NCI-H1105 treated with DMSO at 0.1 percent for 48 hours (cell line): ENCODE measurements at places on chromosomes 13 and 19.

- no peak for DNase-seq
These were observed 494.8 kb upstream of the SLITRK1 start for GRCh38 chr13:84377106-84377505.

- no peak for DNase-seq
These were observed 2.2 kb downstream of the C13orf46 start for GRCh38 chr13:113971471-113972231.

DNA sequence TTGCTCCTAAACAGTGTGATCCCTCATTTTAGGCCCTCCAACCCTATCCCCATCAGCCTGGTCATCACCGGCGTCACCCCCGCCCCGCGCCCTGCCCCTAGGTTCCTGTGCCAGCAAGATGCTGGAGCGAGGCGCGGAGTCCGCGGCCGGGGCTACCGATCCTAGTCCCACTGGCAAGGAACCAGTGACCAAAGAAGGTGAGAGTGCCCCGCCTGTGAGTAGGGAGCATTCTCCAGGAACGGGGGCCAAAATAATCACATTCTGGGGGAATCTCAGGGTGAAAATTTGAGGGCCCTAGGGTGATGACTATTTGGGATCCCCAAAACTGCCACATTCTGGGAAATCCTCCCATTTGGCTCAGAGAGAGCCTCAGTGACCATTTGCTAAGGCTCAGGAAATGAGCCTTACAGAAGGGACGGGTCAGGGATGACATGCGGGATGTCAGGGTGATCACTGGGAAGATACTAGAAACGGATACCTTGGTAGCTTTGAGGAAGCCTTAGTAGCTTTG, 1.4 kb downstream of the ZNF575 start:
- DNase-seq, result no peak

- no peak for DNase-seq
These were observed 63.4 kb downstream of the EFNB2 start for GRCh38 chr13:106471957-106472543.

- no peak for DNase-seq
These were observed 43.1 kb upstream of the AMER2 start for GRCh38 chr13:25215253-25215575.

- DNase-seq, result no peak
These were observed 1363.5 kb upstream of the PCDH20 start for GRCh38 chr13:62779161-62779560.

- no peak for DNase-seq
These were observed 313.5 kb downstream of the FOXO1 start for GRCh38 chr13:40352802-40353562.

- DNase-seq, result no peak
These were observed 6.0 kb upstream of the TM6SF2 start for GRCh38 chr19:19279062-19279612.

DNA sequence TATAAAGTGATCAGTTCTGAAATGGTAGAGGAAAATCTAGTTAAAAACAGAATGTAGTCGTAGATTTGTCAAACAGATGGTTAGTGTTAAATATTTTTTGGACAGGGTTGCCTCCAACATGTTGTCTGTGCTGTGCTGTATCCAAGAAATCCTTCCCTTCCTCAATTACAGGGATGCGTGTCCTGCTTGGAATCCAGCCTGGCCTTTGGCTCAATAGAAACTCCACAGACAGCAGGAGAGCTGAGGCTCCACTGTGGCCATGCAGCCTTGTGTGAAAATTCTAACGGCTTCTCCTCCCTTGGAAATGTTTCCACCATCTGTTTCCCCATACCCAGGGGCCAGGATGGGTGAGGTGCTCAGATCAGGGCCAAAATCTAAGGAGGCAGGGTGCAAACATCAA, 67.7 kb upstream of the USP29 start:
- no peak for DNase-seq

GRCh38 chr19:27672309-27673047, 1540.5 kb downstream of the UQCRFS1 start:
- no peak for DNase-seq

DNA sequence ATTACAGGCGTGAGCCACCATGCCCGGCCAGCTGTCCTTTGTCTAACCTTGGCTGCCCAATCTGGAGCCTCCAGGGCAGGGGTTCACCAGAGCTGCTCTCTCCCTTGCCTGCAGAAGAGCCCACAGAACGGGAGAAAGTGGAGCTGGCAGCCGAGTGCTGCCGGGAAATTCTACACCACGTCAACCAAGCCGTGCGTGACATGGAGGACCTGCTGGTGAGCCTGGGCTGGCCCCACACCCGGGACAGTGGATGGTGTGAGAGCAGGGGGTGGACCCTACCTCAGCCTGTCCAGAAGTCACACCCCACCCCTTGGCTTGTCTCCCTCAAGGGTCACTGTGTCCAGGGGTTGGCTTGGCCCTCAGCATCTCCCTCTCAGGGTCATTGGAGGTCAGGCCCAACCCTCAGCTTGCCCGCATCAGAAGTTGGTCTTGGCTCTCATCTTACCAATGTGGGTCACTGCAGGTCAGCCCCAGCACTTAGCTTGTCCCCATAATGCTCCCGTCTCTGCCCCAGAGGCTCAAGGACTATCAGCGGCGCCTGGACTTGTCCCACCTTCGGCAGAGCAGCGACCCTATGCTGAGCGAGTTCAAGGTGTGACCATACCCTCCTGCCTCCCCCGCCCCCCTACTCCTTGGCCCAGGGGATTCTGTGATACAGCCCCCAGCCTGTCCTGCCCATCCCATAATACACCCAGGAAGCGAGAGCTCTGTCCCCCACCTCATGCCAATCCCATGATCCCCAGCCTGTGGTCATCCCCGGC, 20.4 kb downstream of the ARHGEF1 start:
- no peak for DNase-seq

GRCh38 chr19:17673937-17674799, 14.0 kb downstream of the UNC13A start:
- no peak for DNase-seq

- no peak for DNase-seq
These were observed 38.4 kb downstream of the ACTN4 start for GRCh38 chr19:38685666-38686529.

DNA sequence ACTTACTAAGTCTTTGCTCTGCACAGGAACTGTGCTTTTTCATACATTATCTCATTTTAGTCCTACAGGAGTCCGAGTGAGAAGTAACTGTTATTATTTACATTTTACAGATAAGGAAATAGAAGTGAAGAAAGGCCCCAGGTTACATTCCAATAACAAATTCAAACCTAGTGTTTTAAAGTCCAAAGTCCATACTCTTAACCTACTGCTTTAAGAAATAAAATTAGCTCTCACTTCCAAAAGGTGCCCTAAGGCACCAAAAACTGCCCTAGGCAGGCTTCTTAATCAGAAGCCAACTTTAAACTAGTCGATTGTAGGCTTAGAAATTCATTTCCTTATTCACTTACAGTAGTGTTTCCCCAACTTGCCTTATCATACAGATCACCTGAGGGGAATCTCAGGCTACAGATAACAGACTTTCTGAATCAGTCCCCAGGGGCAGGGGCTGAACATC, 555.9 kb downstream of the DIAPH3 start:
- DNase-seq, result no peak

DNA sequence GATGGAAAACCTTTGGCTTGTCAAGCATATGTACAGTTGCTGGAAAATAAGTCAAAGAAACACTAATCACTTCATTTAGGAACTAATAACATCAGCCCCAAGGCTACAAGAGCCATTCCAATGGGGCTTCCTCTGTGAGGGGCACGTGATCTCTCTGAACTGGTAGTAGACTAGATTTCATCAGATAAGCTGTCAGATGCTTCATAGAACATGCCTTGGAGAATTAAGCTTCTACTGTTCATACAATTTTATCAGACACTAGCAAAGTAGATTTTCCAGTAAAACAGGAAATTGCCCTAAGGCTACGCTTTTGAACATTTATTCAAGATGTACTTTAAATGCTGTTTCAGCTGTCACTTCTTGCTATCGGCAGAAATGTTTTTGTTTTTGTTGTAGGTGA, 107.8 kb downstream of the EDNRB start:
- DNase-seq, result no peak

- no peak for DNase-seq
These were observed 865.2 kb upstream of the SLC10A2 start for GRCh38 chr13:103931331-103931845.

GRCh38 chr19:48671446-48671995, 1.3 kb downstream of the NTN5 start:
- no peak for DNase-seq

DNA sequence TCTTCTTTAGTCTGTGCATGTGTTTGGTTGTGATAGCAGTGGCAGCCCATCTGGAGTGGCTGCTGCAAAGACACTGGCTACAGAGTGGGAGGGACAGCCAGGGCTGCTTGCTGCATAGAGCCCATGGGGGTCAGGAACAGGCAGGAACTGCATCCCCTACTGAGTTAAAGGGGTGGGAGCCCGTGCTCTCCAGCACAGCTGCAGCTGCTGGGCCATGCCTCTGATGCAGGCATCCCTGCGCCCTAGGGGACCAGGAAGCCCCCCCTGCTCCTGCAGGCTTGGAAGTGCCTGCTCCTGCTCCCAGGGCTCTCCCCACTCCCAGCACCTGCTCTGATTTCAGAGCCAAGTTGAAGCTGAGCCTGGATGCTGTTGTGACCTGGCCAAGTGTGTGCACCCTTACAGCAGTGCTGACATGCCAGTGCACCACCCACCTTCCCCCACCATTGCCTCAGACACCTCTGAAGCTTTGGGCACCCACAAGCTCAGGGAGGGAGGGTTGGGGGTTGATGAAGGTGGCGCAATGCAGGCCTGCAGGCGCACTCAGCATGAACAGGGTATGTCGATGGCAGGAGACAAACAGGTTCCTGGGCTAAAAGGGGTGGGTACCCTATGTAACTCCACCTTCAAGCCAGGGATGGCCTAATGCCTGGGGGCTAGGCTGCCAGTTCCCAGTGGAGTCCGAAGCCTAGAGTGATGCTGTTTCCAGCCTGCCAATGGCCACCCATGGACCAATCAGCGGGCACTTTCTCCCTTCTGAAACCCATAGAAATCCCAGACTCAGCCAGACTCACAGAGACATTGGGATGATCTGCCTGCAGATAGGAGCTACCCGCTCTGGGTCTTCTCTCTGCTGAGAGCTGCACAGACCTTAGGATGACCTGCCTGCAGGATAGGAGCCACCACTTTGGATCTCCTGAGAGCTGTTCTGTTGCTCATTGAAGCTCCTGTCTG, 919.9 kb upstream of the MIR17HG start:
- DNase-seq, result peak; percentile 0

DNA sequence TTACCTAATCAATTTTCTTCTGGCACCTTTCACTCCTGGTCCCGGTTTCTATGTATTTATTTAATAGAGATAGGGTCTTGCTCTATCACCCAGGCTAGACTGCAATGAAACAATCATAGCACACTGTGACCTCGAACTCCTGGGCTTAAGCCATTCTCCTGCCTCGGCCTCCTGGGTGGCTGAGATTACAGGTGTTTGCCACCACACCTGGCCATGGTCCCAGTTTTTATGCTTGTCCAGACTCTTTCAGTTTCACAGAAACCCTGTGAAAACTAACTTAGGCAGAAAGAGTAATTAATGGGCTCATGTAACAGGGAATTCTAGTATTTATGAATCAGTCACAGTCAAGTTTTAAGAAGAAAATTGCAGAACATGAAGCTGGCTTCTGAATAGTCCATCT, 9.0 kb upstream of the STK24 start:
- DNase-seq, result no peak

- peak; percentile 69 for DNase-seq
These were observed 13.6 kb downstream of the LTBP4 start for GRCh38 chr19:40614622-40615411.

DNA sequence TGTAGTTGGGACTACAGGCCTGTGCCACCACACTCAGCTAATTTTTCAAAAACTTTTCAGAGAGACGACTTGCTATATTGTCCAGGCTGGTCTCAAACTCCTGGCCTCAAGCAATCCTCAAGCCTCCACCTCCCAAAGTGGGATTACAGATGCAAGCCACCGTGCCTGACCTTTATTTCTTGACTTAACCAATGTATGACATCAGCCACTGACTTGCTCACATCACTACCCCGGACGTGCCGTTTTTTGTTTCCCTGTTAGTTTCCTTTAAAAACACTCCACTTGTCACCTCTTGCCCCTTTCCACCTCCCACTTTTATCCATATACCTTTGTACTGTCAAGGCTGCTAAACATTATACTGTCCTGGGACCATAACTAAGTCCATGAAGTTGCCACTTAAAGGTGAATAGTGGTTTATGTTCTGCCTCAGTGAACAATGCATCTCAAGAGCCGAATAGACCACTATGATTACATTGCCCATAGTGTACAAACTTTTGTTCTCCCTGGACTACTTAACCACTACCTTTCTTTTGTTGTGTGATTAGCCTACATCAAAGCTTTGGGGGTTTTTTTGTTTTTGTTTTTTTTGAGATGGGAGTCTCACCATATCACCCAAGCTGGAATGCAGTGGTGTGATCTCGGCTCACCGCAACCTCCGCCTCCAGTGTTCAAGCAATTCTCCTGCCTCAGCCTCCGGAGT, 2.3 kb upstream of the EPHX3 start:
- no peak for DNase-seq

- DNase-seq, result no peak
These were observed 20.9 kb downstream of the TSC22D1 start for GRCh38 chr13:44555207-44555606.

DNA sequence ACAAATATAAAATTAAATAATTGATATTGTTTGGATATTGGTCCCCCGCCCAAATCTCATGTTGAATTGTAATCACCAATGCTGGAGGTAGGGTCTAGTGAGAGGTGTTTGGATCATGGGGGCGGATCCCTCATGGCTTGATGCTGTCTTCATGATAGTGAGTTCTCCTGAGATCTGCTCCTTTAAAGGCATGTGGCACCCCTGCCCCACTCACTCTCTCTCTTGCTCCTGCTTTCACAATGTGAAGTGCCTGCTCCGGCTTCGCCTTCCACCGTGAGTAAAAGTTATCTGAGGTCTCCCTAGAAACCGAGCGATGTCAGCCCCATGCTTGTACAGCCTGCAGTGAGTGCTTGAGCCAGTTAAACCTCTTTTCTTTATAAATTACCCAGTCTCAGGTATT, 248.2 kb downstream of the PCDH9 start:
- no peak for DNase-seq

DNA sequence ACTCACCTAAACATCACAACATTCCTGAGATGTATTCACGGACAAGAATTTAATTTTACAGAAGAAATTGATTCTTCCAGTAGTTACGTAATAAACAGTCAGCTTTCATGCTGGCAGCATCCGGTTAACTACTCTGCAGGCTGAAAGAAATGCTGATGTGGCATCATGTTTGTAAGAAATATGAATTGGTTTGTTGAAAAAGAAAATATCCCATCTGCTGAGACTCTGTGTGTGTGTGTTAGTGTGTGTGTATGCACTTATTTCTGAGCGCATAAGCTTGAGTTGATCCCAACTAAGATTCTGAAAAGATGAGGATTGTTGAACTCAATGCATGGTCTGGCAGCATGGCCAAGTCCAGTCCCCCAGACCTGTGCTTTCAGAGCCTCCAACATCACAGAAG, 74.3 kb upstream of the FAM216B start:
- DNase-seq, result no peak
